HT1080 (cell line): ENCODE measurements at places on chromosomes 4 and X.

- DNase-seq = peak; percentile 32
Observed at GRCh38 chr4:180665994-180666824, 1577.0 kb upstream of the TENM3 start.

DNA sequence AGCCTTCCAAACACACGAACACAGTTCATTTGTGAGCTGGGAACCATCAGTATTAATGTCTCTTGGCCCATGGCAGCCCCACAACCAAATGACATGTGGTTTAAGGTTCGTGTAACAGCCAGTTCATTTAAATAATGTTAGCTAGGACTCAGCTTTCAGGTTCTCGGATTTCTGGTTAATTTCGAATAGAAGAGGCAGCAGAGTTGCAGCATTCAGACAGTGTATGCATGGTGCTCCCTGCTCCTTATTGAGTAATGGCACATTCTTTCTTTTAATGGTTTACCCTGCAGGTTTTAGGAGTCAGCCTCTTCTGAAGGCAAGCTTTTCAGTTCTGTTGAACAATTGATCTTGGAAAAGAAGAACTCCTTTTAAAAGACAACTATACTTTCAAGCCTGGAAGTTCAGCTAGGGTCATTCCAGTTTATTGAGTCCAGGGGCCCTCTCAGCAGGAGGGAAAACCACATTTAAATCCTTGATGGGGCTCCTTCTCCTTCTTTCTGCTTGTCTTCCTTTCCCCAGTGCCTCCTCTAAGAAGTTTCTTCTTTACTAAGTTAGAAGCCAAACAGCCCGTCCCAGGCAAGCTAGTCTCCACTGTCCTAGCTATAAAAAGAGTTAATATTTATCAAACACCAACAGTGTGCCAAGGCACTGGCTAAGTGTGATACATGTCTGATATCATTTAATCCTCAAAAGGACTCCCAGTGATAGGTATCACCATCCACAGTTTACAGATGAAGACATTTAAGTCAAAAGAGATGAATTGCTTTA is 5.0 kb upstream of the RNF175 start:
- no peak for DNase-seq

DNA sequence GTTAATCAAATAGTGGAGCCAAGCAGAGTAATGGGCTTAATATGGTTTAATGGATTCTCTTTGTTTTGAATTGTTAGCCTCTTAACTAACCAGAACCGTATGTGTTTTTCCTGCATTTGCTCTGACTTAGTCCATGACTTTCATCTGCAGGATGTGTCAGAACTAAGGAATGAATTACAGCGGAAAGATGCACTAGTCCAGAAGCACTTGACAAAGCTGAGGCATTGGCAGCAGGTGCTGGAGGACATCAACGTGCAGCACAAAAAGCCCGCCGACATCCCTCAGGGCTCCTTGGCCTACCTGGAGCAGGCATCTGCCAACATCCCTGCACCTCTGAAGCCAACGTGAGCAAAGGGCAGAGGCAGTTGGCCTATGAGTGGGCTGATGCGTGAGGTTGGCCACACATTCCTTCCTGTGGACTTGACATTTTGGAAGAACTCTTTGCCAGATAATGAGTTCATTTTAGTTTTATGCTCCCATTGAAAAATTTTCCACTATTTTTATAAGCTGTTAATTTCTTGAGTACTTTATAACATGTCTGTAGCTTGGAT is 9.1 kb downstream of the MED28 start:
- no peak for DNase-seq

DNA sequence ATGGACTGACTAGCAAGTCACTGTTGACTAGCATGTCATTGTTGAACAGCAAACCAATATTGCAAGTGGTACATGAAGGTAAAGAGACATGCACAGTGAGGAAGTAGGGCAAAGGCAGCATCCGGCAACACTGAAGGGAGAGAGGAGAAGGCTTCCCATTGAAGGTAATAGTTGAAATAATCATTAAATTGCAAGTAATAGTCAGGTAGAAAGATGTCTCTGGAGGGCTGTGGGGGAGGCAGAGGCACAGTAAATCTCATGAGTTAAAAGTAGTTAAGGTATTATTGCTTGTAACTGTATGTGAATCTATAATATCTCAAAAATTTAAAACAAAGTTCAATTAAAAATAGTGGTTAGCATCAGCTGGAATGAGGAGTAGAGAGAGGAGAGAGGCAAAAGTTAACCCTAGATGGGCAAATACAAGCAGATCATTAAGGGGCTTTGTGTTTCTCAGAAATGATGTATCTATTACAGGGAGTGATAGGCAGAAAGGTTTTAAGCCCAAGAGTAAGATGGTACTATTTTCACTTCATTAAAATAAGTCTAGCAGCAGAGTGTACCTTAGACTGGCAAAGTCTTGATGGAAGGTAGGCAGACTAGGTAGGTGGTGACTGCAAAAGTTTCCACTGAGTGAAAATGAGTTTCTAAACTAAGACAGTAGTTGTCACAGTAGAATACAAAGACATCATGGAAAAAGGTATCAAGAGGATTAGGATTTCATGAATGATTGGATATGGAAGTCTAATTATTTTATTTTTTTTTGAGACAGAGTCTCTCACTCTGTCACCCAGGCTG is 776.6 kb downstream of the RAB28 start:
- no peak for DNase-seq

DNA sequence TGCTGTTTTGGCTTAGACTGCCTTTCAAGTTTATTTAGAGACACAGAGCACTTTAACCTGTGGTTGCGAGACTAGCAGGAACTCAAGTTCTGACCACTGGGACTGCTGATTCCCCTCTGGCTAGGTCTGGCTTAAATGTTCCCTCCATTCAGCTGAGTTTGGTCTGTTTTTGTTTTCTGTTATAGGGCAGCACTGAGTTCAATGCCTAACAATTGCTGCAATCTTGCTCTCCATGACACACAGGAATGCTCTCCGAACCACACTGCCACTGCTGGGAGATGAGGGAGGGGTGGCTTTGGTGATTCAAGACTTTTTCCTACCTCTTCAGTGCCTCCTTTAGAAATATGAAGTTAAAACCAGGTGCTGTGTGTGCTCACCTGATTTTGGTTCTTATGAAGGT is 106.3 kb upstream of the EOLA2 start:
- no peak for DNase-seq

DNA sequence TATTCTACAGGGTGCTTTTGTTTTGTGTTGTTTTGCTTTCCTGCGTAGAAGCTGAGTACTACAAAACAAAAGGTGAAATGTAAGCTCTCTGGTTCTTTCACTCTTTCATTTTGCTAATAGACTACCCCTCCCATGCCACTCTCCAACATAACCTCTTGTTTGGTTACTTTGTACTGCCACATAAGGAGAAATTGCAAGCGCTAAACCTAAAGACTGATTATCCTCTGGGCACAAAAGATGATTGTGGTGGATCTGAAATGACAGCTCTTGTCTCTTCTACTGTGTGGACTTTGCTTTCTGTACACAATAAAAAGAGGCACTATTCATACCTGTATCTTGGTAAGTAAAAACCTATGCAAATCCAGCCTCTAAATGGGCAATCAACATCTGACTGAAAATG is 5.3 kb downstream of the MBNL3 start:
- DNase-seq = no peak

GRCh38 chrX:7943600-7944245 is 16.5 kb upstream of the PNPLA4 start:
- DNase-seq = no peak

DNA sequence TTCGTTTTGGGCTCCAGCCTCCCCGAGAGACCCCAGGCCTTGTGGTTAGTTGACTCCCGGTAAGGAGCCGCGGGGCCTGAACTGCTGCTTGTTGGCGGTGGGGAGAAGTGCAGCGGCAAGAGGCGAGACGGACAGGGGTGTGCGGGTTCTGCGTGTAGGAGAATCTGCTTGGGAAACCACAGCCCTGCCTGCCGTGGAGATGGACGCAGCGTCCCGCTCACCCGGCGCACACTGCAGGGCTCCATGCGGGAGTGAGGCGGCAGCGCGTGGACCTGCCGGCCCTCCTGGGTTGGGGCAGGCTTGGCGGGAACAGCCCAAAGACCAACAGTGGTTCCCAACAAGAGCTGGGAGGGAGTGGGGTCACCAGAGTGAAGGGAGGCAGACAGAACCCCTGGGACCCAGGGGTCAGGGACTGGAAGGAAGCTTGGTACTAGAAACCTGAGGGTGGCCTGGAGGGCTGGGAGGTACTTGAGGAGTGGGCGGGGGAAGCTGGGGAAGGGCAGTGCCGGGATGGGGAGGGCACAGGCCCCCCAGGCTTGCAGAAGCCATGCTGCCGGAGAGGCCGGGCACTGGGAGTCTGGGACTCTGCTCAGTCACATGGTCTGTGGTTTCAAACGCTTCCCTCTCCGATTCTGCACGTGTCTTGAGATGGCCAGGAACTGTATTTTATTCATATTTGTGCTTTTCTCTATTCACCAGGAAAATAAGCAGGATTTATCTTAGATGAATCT is 70.8 kb downstream of the RGS12 start:
- no peak for DNase-seq

GRCh38 chr4:106034751-106035150 is 139.5 kb downstream of the NPNT start:
- DNase-seq = no peak

DNA sequence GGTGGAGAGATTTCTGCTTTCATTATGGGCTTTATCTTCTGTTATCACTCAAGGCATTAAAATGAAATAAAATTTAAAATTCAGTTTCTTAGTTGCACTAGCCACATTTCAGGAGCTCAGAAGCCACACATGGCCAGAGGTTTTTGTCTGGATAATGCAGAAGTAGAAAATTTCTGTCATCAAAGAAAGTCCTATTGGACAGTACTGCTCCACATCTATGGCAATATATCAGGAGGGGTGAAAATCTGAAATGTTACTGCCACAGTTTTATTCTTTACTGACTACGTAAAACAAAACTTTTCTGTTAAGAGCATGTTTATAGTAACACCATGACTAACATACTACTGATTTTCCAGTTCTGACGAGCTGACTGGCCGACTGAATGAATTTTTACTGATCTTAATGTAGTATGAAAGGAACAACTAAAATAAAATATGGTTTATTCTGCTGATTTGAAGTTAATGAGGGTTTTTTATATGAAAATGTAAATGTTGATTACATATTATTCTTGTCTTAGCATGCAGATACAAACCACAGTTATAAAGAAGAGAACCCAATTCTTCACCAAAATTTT is 264.0 kb upstream of the HAND2 start:
- DNase-seq = no peak

GRCh38 chr4:152659806-152660205 is 20.0 kb downstream of the TMEM154 start:
- DNase-seq = no peak

DNA sequence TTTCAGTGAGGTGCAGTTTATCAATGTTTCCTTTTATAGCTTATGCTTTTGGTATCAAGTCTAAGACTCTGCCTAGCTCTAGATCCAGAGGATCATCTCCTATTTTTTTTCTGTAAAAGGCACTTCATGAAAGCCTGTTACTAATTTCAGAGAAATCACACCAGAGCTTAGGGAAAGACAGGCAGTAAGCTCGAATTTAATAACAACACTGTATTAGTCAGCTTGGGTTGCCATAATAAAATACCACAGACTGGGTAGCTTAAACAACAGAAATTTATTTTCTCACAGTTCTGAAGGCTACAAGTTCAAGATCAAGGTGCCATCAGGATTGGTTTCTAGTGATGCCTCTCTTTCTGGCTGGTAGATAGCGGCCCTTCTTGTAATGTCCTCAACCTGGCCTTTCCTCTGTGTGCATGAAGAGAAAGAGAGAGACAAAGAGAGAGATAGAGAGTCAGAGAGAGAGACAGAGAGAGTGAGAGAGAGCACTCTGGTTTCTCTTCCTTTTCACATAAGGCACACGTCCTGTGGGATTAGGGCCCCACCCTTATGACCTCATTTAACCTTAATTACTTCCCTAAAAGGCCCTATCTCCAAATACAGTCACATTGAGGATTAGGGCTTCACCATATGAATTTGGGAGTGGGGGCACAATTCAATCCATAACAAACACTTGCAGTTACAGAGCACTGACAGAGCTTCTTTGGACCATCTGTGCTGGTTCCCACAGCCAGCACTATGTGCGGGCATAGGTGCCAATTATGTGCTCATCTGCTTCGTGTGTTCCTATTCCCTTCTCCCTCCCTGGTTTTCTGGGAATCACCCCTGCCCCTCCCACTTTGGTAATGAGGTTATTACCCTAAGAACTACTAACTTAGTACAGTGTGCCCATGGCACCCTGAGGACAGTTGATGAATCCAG is 114.8 kb upstream of the MED14 start:
- DNase-seq = peak; percentile 1

GRCh38 chr4:163565226-163566135 is 71.0 kb downstream of the TMA16 start:
- DNase-seq = no peak

DNA sequence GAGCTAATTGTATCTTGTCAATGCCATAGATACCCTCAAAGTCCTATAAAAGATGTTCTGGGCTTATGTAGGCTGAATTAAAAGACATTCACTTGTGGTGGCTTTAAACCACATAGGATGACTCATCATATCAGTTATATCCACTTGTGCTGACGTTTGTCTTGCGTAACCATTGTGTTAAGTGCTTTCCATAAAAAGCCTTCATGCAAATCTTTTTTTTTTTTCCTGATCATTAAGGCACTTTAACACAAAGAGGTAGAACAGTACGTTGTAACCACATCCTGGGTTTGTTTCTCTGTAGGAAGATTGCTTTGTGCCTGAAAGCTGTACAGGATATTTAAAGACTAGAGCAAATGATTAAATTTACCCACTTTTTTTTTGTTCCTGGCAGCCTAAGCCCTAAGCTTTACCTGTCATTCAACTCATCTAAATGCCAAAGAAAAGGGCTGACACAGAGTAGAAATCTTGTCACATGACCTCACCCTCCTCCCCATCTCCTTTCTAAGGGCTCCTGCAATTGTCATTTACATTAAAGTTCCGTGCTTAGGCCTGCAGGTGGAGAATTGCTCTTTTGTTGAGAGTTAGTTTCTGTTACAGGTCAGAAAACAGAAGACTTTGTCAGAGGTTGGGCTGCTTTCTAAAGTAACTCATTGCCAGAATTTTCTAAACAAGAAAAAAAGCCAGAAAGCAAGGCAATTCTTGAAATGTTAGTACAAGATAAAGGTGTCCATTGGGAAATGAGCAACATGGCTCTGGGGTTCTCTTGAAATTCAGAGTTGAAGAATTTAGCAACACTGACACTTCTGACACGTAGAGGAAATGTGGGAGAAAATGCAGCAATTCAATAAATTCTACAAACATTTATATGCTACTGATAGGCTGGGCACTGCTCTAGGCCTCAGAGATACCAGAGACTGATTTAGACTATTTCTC is 555.6 kb downstream of the PPARGC1A start:
- peak; percentile 97 for DNase-seq

- peak; percentile 64 for DNase-seq
Observed at GRCh38 chr4:37628977-37629609, 57.1 kb downstream of the RELL1 start.

GRCh38 chr4:76658231-76659102 is 223.4 kb downstream of the SHROOM3 start:
- DNase-seq = peak; percentile 78

- no peak for DNase-seq
Observed at GRCh38 chr4:183533698-183534097, 28.8 kb downstream of the ING2 start.

GRCh38 chrX:149682956-149683947 is 28.6 kb upstream of the MAGEA11 start:
- DNase-seq = no peak
